Small intestine (tissue), 16 donors: ENCODE measurements at places on chromosomes 7 and 10. TPM values are rescaled to one million over a fixed set of nuclear protein-coding genes. Genes with fewer than 3 reads are reported as not detected.

- no peak for DNase-seq
Observed at GRCh38 chr7:117146511-117146910, 176.3 kb downstream of the WNT2 start.

GRCh38 chr7:39607865-39608264 is 15.5 kb upstream of the RALA start:
- DNase-seq, result no peak

DNA sequence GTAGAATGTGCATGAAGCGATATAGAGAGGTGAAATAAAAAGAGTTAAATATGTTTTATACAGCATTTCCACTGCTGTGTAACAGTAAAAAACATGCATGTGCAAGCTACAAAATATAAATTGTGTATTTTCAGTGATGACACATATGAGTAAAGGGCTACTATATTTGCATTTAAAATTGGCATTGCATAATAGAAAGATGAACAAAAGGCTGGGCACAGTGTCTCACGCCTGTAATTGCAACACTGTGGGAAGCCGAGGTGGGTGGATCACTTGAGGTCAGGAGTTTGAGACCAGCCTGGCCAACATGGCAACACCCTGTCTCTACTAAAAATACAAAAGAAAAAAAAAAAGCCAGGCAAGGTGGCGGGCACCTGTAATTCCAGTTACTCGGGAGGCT is 79.8 kb upstream of the CCDC71L start:
- no peak for DNase-seq

DNA sequence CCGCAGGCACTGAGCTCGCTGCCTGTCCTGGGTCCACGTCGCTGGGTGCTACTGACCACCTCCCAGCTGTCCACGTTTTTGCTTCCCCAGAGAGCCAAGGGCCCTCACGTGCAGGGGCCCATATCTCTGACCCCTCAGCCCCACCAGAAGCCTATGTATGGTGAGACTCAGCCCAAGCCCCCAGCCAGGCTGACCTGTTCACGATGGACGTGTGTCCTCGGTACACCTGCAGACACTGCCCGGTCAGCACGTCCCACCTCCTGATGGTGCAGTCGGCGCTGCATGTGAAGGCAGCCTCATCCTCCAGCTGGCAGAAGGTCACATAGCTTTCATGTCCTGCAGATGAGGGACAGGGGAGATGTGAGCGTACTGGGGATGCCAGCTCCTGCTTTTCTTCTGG is 9.9 kb downstream of the WDR86 start:
- no peak for DNase-seq

GRCh38 chr10:63286754-63287264 is 153.7 kb downstream of the NRBF2 start:
- no peak for DNase-seq

DNA sequence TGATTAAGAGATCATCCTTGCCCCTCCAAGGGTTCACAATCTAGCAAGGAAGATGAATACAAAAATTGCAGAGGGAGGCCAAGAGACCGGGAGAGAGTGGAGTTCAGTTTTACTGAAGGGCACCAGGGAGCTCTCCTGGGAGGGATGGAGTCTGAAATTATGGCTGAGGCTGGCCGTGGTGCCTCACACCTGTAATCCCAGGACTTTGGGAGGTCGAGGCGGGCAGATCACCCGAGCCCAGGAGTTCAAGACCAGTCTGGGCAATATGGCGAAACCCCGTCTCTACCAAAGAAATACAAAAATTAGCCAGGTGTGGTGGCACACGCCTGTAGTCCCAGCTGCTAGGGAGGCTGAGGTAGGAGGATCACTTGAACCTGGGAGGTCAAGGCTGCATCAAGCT is 51.4 kb upstream of the MXI1 start:
- no peak for DNase-seq

CACNB2 gene
- polyA plus RNA-seq, result 2.9 TPM

MEOX2 gene
- polyA plus RNA-seq, result not detected

SFRP4 gene
- polyA plus RNA-seq, result 0.25 TPM
